ENCODE measurements at places on chromosomes 7 and 10. TPM values are rescaled to one million over a fixed set of nuclear protein-coding genes. Genes with fewer than 3 reads are reported as not detected.

- no peak for DNase-seq
These were observed 38.1 kb upstream of the DDC start for GRCh38 chr7:50603287-50603686.

DNA sequence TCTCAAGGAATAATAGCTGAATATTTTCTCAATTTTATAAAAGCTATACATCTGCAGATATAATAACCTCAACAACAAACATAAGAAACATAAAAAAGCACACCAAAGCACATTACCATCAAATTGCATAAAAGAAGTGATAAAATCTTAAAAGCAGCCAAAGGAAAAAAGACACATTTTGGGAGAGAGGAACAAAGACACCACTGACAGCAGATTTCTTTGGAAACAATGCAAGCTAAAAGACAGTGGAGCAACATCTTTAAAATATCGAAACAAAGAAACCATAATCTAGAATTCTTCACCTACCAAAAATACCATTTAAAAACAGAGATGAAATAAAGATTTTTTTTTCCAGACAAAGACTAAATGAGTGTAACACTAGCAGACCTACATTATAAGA, 55.7 kb upstream of the TEX47 start:
- DNase-seq: no peak

DNA sequence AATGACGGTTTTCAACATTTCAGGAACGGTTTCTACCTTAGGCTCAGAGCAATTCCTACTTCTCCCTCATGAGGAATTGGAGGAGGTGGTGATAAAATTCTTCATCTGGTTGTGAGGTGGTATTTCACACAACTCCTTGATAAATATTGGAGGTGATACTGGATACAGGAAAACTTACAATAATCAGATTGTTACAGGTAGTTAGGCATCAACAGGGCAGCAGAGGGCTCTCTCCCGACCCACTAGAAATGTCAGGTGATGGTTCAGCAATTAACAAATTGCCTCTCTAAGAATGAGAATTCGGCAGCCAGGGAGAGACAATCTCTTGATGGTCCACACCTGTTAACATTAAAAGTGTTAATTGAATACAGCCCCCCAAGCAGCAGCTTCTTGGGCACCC, 22.6 kb downstream of the ZNF786 start:
- DNase-seq: no peak

The PNLIPRP2 gene
- not detected for total RNA-seq

The CLDN12 gene
- total RNA-seq: 20.7 TPM

Measured in omental fat pad (tissue), 4 donors.